Caudate nucleus (tissue), 63 donors: ENCODE measurements at places on chromosomes 13 and 19.

DNA sequence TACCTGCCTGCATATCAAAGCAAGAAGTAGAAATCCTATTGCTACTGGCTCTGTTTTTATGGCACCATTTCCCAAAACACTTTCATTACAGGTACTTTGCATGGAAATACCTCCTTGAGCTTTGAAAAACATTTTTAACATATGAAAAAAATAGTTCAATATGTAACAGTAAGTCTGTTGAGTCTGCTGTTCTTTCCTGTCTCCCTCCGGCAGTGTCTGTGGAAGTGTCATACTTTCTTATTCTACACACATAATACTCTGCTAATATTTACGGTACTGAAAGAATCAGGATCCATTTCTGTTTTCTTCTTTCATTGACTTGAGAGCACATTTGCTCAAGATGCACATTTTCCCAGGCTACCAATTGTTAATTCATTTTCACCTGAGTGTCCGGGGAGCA lies 8.2 kb upstream of the SERTM1 start:
- no peak for DNase-seq

DNA sequence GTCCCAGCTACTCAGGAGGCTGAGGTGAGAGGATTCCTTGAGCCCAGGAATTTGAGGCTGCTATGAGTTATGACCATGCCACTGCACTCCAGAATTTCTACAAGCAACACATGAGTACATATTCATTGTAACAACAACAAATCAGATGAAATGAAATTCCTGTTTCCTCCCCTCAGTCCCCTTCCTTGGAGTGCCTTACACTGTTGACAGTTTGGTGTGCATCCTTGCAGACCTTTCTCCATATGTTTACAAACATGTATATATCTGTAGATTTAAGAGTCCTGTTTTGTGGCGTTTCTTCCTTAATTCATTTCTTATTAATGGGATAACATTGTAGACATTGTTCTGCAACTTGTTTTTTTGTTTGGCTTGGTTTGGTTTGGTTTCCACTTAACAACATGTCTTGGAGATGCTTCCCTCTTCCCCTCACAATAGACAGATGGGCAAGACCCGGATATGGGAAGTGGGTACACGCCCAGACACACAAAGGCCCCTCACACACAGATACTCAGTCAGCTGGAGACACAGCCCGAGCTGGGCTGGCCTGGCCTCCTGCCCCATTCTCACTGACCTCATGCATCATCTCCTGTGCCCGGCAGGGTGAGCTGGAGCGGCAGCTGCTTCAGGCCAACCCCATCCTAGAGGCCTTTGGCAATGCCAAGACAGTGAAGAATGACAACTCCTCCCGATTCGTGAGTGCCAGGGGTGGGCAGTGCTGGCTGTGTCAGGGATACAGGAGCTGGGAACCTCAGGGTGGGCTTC lies 21.7 kb downstream of the MYH14 start:
- no peak for DNase-seq

DNA sequence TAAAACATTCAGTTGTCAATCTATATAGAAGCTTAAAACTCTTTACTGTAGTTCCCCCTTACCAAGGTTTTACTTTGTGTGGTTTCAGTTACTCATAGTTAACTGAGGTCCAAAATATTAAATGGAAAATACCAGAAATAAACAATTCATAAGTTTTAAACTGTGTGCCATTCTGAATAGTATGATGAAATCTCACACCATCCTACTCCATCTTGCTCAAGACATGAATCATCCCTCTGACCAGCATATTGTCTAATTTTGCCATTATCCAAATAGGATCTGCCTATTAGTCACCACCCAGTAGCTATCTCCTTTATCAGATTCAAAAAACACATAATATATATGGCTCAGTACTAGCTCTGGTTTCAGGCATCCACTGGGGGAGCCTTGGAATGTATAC lies 22.4 kb downstream of the ZNF571 start:
- DNase-seq, result no peak

- no peak for DNase-seq
Measured at GRCh38 chr13:73590795-73591194, 532.0 kb downstream of the KLF5 start.

- DNase-seq, result no peak
Measured at GRCh38 chr13:102610296-102610895, 13.6 kb downstream of the TPP2 start.
